ENCODE measurements at places on chromosomes 7 and 10. TPM values are rescaled to one million over a fixed set of nuclear protein-coding genes. Genes with fewer than 3 reads are reported as not detected.

DNA sequence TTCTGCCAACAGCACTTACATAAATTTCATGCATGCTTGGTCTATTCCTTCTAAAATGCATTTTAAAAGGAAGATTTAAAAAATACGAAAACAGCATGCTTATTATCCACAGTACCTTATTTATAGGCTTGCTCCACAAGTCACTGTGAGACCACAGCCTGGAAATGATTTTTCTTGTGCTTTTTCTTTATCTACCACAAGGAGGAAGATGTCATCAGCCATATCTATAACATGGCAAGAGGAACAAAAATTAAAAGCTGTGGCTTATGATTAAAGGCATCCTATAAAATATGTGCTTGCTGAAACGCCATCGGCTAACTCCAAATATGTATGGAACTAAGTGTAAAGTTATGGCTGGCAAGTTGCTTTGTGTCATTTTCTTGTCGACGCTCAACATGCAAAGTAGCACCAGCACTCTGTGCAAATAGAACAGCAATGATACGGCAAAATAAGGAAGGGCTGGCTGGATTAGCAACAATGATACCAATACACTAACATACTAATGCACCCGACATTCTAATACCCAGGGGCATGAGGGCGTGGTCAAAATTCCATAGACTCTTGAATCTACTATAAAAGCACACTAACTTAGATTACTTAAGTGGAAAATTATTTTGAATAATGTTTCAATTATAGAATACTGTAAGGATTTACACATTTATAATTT is 41.2 kb upstream of the AKR1E2 start:
- no peaks in the 10 kb centered on the region for H3K4me1 ChIP-seq
- no peak overlapping the region for H3K4me3 ChIP-seq
- no peaks in the 10 kb centered on the region for H3K27me3 ChIP-seq
- no peak for DNase-seq
- no peak overlapping the region for H3K27ac ChIP-seq

DNA sequence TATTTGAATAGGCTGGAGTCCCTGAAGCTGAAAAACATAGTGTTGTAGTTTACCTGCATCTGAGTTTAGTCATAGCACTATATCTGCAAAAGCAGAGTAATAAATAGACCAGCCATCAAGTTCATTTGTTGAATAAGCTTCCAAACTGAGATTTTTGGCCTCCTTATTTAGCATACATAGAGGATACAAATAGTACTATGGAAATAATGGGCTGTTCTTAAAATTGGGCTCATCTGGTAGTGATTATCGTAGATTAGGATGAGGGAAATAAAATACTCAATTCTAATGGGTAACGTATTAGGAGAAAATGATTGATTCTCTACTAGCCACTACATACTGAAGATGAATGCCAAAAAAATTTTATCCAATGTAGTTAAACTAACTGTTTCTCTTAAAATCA is 41.4 kb upstream of the TMEM196 start:
- H3K27ac ChIP-seq: no peak overlapping the region
- DNase-seq: no peak
- no peaks in the 10 kb centered on the region for H3K27me3 ChIP-seq

DNA sequence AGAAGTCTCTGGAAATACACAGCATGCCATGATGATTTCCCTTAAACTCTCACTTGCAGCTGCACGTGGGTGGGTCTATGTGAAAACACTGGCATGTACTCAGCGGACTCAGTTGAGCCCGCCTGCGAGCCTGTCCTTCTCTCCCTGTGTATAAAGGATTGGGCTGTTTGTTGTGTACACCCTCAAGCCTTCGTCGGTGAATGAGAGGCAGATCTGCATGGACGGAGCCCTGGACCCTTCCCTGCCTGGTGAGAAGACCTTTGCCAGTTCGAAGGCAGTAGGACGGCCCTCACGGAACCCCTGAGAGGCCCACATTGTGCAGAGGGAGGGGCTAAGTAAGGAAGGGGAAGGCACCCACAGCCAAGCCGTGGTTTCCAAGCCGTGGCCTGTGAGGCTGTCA is 121.2 kb downstream of the WDFY4 start:
- H3K4me1 ChIP-seq: peaks cover 35% of the 10 kb centered on the region
- no peak for DNase-seq
- no peak overlapping the region for H3K4me3 ChIP-seq

DNA sequence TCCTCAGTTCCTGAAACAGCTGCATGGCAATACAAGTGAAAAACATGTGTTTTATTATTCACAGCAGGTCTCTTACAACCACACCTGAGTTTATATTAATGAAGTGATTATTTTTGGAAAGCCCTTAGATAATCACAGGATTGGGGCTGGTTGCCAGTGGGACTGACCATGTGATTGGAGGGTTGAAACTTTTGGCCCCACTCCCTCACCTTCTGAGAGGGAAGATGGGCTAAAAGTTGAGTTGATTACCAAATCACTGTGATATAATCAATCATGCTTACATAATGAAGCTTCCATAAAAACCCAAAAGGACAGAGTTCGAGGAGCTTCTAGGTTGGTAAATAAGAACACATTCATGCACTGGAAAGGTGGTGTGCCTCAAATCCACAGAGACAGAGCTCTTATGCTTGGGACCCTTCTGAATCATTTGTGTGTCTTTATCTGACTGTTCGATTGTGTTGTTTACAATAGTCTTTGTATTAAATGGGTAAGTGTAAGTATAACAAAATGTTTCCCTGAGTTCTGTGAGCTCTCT is 393.9 kb downstream of the RPS24 start:
- no peak overlapping the region for H3K27ac ChIP-seq
- H3K4me3 ChIP-seq: no peak overlapping the region
- H3K27me3 ChIP-seq: no peaks in the 10 kb centered on the region
- no peaks in the 10 kb centered on the region for H3K4me1 ChIP-seq
- H3K36me3 ChIP-seq: no peaks in the 10 kb centered on the region
- DNase-seq: no peak

DNA sequence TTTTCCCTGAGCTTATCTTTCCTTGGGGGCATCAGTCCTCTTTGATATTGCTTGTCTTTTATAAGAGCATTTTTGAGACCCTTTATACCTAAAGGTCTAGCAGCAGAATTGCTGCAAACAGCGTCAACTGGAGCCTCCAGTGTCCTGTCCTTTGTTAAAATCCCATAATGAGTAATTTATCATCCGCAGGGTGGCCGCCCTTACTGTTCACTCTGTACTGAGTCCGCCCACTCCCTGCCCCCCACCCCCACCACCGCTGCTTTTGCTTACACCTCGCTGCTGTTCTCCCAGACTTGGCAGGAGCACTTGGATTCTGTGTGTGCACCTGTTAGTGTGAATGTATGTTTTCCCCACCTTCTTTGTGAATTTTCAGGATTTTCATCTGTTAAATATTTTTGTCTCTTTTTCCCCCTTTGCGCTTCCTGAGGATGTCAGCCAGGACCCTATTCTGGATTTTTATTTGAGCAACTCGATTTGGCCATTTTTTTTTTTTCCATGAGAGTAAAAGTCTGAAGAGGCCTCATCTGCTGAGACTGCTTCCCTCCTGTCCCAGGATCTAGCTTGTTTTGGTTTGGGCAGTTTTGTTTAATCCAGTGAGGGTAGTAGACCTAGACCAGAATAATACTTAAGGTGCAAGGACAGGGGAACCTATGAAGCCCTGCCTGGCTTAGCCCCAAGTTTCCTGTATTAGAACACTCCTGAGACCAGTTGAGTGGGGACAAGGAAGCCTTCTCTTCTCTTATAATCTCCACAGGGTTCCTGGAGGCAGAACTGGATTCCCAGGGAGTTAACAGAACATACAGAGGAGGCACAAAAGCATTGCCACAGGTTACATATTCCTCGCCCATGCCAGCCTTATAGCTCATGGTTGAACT is 8.2 kb downstream of the AGFG2 start:
- H3K27ac ChIP-seq: peak overlapping the region; percentile 88
- H3K36me3 ChIP-seq: peaks cover 19% of the 10 kb centered on the region
- H3K27me3 ChIP-seq: no peaks in the 10 kb centered on the region
- peak overlapping the region; percentile 21 for H3K4me3 ChIP-seq

- no peaks in the 10 kb centered on the region for H3K36me3 ChIP-seq
- peaks cover 40% of the 10 kb centered on the region for H3K4me1 ChIP-seq
- H3K27me3 ChIP-seq: no peaks in the 10 kb centered on the region
- H3K27ac ChIP-seq: peak overlapping the region; percentile 66
These were observed 167.9 kb downstream of the CPEB3 start for GRCh38 chr10:92122941-92123450.

GRCh38 chr10:3692387-3692999 is 92.5 kb downstream of the KLF6 start:
- H3K36me3 ChIP-seq: no peaks in the 10 kb centered on the region
- H3K4me3 ChIP-seq: no peak overlapping the region
- H3K27ac ChIP-seq: no peak overlapping the region
- no peaks in the 10 kb centered on the region for H3K4me1 ChIP-seq

GRCh38 chr7:154987571-154987970 is 15.4 kb downstream of the PAXIP1 start:
- no peak for DNase-seq
- no peak overlapping the region for H3K27ac ChIP-seq
- no peak overlapping the region for H3K4me3 ChIP-seq
- peaks cover 24% of the 10 kb centered on the region for H3K36me3 ChIP-seq
- no peaks in the 10 kb centered on the region for H3K27me3 ChIP-seq
- H3K4me1 ChIP-seq: no peaks in the 10 kb centered on the region

DNA sequence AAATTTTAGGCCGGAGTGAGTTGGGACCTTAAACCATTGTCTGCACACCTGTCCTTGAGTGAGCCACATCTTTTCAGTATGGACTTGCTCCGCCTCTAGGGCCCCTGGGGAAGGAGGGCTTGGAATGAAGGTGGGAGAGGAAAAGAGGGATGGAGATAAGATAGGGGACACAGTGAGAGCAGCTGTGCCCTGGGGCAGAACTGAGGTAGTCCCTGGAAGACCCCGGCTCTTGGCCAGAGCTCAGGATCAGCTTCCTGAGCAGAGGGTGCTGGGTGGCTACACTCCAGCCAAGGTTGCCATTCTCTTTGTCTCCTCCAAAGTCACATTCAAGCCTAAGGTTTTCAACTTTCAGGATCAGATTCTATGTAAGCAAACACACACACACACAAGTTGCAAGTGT is 82.0 kb downstream of the MKI67 start:
- DNase-seq: no peak
- H3K4me3 ChIP-seq: no peak overlapping the region
- H3K36me3 ChIP-seq: no peaks in the 10 kb centered on the region

GRCh38 chr7:70354409-70355169 is 756.3 kb downstream of the AUTS2 start:
- no peaks in the 10 kb centered on the region for H3K4me1 ChIP-seq
- H3K27ac ChIP-seq: no peak overlapping the region
- no peaks in the 10 kb centered on the region for H3K36me3 ChIP-seq

DNA sequence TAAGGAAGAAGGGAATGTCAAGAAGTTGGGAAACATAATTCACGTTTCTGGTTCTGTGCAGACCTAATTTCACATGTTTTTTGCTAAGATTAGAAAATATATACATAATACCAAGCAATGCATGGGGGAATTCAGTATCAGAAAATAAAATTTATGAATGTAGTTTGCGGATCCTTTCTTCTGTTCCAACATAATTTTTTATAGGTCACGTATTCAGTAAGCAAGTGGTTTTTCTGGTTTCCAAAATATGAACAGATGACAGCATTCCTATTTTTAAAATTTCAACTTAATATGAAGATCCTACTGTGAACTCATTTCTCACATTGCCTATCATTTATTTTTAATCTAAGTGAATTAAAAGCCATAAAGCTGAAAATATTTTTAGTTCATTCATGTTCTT is 560.0 kb upstream of the NRG3 start:
- H3K4me3 ChIP-seq: no peak overlapping the region
- H3K27ac ChIP-seq: no peak overlapping the region
- H3K27me3 ChIP-seq: no peaks in the 10 kb centered on the region
- no peaks in the 10 kb centered on the region for H3K36me3 ChIP-seq
- H3K4me1 ChIP-seq: no peaks in the 10 kb centered on the region
- no peak for DNase-seq

- DNase-seq: no peak
- no peak overlapping the region for H3K27ac ChIP-seq
- no peak overlapping the region for H3K4me3 ChIP-seq
- no peaks in the 10 kb centered on the region for H3K4me1 ChIP-seq
- H3K27me3 ChIP-seq: no peaks in the 10 kb centered on the region
These were observed 38.9 kb downstream of the GLRX3 start for GRCh38 chr10:130175074-130175473.

- no peak overlapping the region for H3K4me3 ChIP-seq
- no peaks in the 10 kb centered on the region for H3K4me1 ChIP-seq
- no peaks in the 10 kb centered on the region for H3K27me3 ChIP-seq
- no peaks in the 10 kb centered on the region for H3K36me3 ChIP-seq
- DNase-seq: no peak
These were observed 444.7 kb upstream of the PODXL start for GRCh38 chr7:132001146-132001545.

- no peaks in the 10 kb centered on the region for H3K27me3 ChIP-seq
- no peaks in the 10 kb centered on the region for H3K36me3 ChIP-seq
- no peak overlapping the region for H3K4me3 ChIP-seq
- H3K4me1 ChIP-seq: no peaks in the 10 kb centered on the region
- DNase-seq: no peak
These were observed 839 bp upstream of the HABP2 start for GRCh38 chr10:113552014-113552413.

- no peak overlapping the region for H3K27ac ChIP-seq
- no peaks in the 10 kb centered on the region for H3K4me1 ChIP-seq
- no peak for DNase-seq
These were observed 102.0 kb downstream of the PKD1L1 start for GRCh38 chr7:47846138-47846836.

GRCh38 chr7:43463401-43463980 is 119.4 kb upstream of the STK17A start:
- no peak for DNase-seq
- H3K27me3 ChIP-seq: peaks cover 4% of the 10 kb centered on the region
- H3K4me3 ChIP-seq: no peak overlapping the region
- H3K36me3 ChIP-seq: no peaks in the 10 kb centered on the region

DNA sequence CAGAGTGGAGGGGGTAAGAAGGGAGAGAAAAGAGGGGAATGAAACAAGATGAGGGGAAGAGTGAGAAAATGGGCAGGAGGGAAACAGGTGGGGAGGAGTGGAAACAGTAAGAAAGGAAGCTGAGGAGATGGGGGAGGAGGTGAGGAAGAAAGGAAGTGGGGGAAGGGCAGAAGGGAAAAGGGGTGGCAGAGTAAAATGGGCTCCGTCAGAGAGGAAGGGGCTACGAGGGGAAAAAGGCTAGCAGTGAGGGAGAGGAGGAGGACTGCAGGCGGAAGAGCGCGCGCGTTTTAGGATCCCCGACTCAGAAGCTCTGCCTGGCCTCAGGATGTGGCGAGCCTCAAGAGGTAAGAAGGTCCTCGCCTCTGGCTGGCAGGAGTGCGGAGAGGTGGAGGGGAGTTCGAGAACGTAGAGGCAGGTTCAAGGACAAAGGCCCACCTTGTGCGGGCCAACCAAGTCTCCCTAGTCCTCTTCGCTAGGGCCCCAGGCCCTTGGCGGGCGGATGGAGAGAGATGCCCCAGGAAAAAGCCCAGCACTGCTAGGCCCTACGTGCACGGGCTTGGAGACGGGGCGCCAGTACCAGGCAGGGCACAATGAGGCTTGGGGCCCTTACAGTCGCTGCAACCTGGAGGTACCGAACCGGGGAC is 5.8 kb upstream of the NKX2-3 start:
- no peak for DNase-seq
- H3K27me3 ChIP-seq: peaks cover 100% of the 10 kb centered on the region
- H3K4me3 ChIP-seq: no peak overlapping the region
- peaks cover 6% of the 10 kb centered on the region for H3K4me1 ChIP-seq

AKR1C4 gene
- total RNA-seq: not detected

PRSS1 gene
- not detected for total RNA-seq

IMMP2L gene
- total RNA-seq: 14.7 TPM

OR2A2 gene
- not detected for total RNA-seq

GPR15LG gene
- total RNA-seq: not detected

CTTNBP2 gene
- total RNA-seq: 6.6 TPM

HSPB1 gene
- 609 TPM for total RNA-seq

CTBP2 gene
- total RNA-seq: 73.0 TPM

CCDC146 gene
- 17.3 TPM for total RNA-seq

CTNNA3 gene
- not detected for total RNA-seq
